A549 treated with dexamethasone at 1 μM for 4 hours (cell line): ENCODE measurements at places on chromosomes 12 and 14. TPM values are rescaled to one million over a fixed set of nuclear protein-coding genes. Genes with fewer than 3 reads are reported as not detected.

The ZNF891 gene
- 0.30 to 0.41 TPM (median 0.34 TPM) in 5 replicates for total RNA-seq

The RIMBP2 gene
- 0.06 to 0.09 TPM (median 0.07 TPM) in 4 of 5 replicates, not detected in the other for total RNA-seq

The SLC38A1 gene
- 73.2 to 111 TPM (median 89.4 TPM) in 5 replicates for total RNA-seq

The NANOG gene
- total RNA-seq = 0.05 to 0.08 TPM (median 0.06 TPM) in 4 of 5 replicates, not detected in the other

The GDF3 gene
- not detected in 5 replicates for total RNA-seq

The LRP6 gene
- total RNA-seq = 10.0 to 25.2 TPM (median 19.4 TPM) in 5 replicates

The HHIPL1 gene
- total RNA-seq = 0.09 to 0.34 TPM (median 0.31 TPM) in 5 replicates

The IFI27 gene
- total RNA-seq = 0.62 to 1.6 TPM (median 0.87 TPM) in 5 replicates

The STK38L gene
- total RNA-seq = 10.1 to 16.5 TPM (median 11.3 TPM) in 5 replicates

The TAS2R43 gene
- total RNA-seq = not detected in 5 replicates

The HCAR2 gene
- 0.04 to 0.08 TPM (median 0.07 TPM) in 3 of 5 replicates, not detected in the others for total RNA-seq
